ENCODE measurements at places on chromosomes 11 and 22.

DNA sequence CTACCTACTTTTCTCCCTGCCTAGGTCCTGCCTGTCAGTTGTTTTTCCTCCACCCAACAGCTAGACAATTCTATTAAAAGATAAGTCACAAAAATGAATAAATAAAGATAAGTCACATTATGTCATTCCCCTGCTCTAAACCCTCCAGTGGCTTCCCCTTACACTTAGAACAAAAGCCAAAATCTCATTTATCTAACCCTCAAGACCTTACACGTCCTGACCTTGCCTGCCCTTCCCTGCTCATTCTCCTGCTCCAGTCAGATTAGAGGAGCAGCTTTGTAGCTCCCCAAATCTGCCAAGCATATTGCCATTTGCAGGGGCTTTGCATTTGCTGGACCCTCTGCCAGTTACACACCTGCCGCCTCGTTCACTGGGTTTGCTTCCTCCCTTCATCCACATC, 16.7 kb downstream of the KREMEN1 start:
- DNase-seq: no peak

DNA sequence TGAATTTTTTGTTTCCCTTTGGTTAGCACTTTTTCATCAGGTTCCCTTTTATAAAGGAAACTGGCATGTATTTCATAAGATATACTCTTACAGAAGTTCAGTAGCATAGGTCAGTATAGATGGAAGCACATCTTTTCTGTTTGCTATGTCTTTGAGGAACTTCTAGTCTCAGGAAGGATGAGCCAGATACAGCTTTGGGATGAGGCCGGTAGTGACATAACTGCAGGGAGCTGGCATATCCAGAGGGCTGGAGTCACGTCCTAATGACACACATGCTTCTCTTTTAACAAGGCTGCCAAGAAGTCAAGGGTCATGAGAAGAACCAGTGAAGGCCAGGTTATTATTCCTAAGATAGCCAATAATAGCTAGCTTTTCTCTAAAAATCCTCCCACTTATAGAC, 33.3 kb upstream of the ADSL start:
- DNase-seq: no peak

DNA sequence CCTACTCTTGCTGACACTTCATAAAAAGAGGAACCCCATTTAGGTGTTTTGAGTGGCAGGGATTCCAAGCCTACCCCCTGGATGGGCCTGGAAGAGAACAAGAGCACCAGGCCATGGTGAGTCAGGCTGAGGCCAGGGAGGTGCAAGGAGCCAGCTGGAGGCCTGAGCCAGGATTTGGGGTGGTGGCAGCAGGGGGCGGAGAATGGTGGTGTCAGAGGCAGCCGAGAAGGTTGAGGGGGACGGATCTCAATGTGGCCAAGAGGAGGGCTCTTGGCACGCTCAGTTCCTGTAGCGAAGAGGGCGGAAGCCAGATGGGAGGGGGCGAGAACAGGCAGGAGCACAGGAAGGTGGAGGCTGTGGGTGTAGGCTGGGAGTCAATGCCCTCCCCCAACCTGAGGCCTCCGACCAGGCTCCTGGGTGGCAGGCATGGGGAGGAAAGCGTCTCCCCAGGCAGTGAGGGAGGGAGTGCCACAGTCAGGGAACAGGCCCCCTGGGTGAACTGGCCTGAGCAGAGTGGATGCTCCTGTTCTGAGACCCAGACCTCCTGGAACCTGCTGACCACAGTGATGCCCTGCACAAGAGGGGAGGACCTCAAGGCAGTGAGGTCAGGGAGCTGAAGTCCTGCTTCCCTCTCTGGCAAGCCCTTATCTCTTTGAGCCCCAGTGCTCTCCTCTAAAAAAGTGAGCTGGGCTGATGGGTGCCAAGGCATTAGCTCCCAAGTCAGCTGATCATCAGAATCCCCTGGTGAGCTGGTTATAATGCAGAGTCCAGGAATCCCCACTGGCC, 13.9 kb downstream of the RTN4RL2 start:
- no peak for DNase-seq

- DNase-seq: no peak
Measured at GRCh38 chr11:109267293-109268095, 154.5 kb upstream of the C11orf87 start.

DNA sequence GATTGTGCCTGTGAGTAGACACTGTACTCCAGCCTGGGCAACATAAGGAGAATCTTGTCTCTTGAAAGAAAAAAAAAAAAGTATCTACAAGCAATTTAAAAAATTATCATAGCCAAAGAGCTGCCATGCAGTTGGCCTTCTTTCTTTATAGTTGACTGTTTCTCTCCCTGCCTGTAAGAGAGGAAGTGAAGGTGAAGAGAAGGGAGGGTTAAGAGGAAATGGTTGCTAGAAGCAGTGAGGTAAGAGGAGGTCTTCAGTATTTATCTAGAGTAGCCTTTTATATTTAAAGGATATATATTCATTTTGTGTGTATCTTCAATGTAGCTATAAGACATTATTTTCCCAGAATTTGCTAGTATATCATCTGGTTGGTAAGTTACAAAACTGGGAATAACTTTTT, 217.9 kb downstream of the TMEM135 start:
- no peak for DNase-seq

GRCh38 chr22:32327066-32327465, 30.6 kb upstream of the RFPL3 start:
- DNase-seq: no peak

- peak; percentile 89 for DNase-seq
Measured at GRCh38 chr11:112289588-112290492, 29.2 kb upstream of the PLET1 start.

DNA sequence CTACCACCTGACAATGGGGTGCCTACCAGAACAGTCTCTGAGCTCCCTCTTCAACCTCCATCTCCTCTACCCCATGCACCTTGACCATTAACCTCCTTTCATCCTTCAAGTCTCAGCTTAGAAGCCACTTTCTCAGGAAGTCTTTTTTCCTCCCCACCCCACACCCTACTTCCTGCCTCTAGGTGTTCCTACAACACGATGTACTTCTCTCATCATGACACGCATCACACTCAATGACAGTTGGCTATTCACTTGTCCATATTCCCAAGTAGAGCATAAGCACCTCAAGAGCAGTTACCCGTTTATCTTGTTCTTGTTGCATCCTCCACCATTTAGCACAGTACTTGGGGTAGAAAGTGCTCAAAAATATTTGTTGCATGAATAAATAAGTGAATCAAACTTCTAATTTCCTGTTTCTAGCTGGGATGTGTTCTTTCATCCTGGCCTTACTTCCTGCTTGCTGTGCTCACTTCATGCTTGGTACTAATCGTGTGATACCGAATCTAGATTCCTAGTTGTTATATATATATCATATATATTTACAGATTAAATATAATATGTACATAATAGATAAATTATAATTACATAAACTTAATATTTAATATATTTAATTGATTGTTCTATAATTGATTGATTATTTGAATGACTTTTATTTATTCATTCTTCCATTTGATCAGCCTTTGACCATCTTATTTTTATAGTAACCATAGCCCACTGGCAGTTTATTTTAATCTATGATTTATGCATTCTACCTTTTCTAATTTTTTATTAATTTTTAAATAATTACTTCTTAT, 177.5 kb upstream of the TMEM45B start:
- no peak for DNase-seq

DNA sequence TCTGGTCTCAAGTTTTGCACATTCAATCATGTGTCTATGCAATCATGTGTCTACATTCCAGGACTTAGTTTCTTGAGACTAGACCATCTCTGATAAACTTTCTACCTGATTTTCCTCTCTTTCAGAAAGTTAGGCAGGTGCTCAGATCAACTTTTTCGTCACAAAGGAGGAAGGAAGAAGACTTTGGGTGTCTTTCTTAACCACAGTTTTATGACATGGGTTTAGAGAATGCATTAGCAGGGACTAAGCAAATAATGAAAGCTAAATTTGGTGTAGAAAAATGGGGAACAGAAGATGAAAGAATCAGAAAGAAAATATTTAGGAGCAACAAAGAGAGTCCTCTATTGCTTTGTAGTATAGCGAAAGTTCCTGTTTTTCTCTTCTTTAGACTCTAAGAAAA, 7.7 kb upstream of the GLYATL1B start:
- no peak for DNase-seq

DNA sequence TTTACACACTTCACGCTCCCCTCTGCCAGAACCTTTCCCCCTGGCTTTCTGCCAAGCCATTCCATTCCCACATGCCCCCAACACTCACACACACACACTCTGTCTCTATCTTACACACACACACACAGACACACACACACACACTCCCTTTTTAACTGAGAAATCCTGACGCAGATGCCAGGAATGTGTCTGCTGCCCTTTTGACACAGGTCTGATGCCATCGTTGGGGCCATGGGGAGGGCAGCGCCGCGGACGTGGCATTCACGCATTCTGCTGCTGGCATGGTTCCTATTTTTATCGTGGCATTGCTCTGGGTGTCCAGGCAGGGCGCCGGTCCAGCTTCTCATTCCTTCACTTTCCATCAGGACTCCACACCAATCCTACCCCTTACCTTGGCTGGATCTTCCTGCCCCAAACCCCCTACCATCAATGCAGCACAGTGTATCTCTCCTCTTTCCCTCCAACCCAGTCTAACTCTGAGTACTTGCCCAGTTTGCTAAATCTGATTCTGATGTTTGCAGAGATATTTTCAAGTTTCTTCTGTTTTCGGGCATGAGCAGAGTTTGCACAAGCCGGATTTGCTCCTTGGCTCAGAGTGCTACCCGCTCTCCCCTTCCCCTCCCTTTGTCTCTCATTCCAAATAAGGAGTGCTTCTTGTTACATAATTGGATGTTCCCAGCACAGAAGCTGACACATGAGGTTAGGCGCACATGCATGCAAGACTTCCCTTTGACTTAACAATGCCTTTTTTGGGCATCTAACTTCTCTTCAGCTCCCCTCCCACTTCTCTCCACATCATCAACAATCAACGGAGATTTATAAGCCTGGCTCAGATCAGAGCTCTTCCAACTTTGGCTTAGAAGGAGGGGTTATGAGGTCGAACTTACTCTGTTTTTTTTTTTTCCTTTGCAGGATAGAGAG, 18.8 kb downstream of the SNX19 start:
- no peak for DNase-seq

All from GM12891 (cell line).